ENCODE measurements at places on chromosomes 13 and 19.

DNA sequence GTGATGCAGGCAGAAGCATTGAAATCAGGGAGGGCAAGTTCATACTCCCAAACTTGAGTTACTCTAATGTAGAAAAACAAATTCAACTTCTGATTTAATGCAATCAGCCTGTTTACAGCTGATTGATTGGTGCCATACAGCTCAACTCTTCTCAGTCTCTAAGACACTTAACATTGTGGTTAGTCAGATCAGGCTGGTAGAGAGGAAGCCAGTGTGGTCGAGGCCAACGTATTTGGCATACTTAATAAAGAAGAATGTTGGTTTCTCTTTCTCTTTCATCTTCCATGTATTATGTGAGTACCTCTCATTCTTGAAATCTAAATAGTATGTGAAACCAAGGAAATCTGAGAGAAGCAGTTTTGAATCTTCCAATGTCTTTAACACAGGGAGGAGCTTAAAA, 255.0 kb upstream of the SLITRK1 start:
- peak; percentile 30 for DNase-seq

GRCh38 chr19:45218911-45219743, 26.1 kb downstream of the EXOC3L2 start:
- DNase-seq = no peak

GRCh38 chr13:113938716-113939115, 35.2 kb downstream of the C13orf46 start:
- no peak for DNase-seq

- no peak for DNase-seq
These were observed 3.2 kb upstream of the PRR36 start for GRCh38 chr19:7877249-7877836.

DNA sequence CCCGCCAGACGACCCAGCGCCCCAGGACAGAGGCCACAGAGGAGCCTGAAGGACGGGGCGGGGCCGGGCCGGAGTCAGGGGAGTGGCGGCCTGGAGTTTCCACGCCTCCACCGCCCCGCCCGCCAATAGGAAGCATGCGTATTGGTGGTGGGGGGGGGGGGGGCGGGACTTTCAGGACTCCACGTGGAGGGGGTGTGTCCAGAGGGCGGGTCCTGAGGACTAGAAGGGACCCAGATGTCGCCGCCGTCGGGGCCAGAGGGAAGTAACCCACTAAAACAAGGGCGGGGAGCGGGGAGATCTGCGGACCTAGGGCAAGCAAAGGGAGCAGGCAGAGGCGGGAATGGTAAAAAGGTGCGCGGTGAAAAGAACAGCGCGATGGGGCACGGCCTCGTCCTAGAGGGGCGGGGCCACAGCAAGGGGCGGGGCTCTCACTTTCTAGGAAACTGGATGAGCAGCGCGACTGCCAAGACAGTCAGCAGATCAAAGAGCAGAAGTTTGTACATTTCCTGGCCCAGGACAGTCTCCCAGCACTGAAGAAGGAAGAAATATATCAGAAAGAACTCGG, 2.8 kb upstream of the LENG1 start:
- DNase-seq = peak; percentile 84

DNA sequence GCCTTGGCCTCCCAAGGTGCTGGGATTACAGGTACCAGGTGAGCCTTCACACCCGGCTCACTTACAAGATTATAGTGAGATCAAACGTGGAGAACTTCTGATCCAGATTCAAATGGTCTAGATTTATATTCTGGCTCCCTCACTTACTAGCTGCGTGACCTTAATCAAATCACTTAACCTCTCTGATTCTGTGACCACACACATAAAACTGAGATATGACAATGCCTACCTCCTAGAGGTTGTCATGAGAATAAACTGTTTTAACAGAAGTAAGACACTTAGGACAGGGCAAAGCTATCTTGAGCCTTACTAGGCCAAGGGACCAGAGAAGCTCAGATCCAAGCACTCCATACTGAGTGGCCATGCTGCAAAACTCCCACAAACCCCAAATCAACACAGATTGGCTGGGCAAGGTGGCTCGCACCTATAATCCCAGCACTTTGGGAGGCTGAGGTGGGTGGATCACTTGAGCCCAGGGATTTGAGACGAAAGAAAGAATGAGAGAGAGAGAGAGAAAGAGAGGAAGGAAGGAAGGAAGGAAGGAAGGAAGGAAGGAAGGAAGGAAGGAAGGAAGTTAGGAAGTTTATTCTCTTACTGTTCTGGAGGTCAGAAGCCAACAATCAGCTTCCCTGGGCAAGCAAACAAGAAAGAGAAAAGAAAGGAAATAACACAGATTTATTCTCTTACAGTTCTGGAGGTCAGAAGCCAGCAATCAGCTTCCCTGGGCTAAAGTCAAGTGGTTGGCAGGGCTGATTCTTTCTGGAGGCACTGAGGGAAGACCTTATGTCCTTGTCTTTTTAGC, 46.1 kb upstream of the MAP3K10 start:
- no peak for DNase-seq

- no peak for DNase-seq
These were observed 2.4 kb downstream of the IRS2 start for GRCh38 chr13:109783815-109784589.

DNA sequence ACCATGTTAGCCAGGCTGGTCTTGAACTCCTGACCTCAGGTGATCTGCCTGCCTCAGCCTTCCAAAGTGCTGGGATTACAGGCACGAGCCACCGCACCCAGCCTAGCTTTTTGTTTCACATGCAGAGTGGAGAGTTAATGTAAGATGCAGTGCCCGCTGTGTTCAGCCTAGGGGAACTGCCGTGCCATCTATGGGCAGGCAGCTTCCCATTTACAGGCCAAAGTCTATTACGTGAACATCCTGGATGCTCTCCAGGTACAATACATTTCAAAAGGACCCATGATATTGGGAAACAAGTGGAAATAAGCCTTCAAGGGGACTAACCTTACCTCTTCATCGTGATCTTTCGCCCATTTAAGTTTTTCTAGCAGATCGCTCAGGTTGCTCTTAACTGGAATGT, 10.1 kb downstream of the POGLUT2 start:
- DNase-seq = no peak
